Transverse colon (tissue), 4 donors: ENCODE measurements at places on chromosomes 1 and 21. TPM values are rescaled to one million over a fixed set of nuclear protein-coding genes. Genes with fewer than 3 reads are reported as not detected.

The RAB25 gene
- total RNA-seq = 140 TPM

The FCAMR gene
- 0.64 TPM for total RNA-seq

The AADACL4 gene
- not detected for total RNA-seq

The JAM2 gene
- 7.4 TPM for total RNA-seq

The CHODL gene
- total RNA-seq = not detected

The CAMSAP2 gene
- total RNA-seq = 12.5 TPM

The CFHR2 gene
- not detected for total RNA-seq

The ERVH48-1 gene
- total RNA-seq = not detected

The MROH7 gene
- total RNA-seq = 16.1 TPM

DNA sequence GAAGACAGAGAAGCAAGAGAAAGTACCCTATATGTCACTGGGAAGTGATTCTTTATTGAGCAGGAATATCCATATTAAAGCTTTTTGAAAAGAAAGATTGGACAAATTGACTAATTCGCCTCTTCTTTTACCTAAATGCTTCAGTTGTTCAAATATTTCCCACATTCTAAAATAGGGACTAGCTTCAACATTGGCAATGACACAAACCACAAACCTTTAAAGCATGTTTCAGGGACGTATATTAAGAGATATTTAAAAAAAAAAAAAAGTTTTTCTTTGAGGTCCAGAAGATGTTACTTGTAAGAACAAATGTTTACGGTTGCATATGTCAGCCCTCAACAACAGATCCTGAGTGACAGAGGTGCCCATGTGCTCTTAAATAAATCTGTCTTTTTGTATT lies 235.0 kb upstream of the NFIA start:
- no peak for DNase-seq

DNA sequence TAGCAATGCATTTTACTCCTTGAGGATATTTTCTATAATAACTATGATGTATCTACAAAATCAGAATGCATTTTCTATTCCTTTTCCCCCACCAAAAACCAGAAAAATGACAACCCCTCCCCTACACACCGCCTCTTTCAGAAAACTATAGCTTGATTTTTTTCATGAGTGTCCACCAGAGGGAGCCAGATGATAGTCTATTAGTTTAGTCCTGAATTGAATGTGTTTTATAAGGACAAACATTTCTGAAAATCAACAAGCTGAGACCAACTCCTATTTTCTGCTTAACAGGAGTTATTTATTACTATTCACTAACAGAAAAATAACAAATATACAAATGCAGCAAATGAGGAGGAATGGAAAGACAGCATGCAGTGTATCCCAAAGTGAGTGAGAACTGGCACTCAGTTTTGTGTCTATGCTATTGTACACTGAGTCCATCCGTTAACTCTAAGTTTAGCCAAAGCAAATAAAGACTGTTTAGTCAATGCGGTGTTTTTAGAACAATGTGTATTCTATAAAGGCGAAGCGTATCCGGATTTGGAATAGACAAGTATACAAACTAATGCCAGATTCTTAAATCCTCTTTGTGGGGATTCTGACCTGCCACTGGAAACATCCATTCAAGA lies 182.6 kb downstream of the VAV3 start:
- no peak for DNase-seq

GRCh38 chr21:27388825-27389224 lies 421.9 kb upstream of the ADAMTS5 start:
- DNase-seq = no peak

- peak; percentile 64 for DNase-seq
Observed at GRCh38 chr1:185488808-185489207, 171.8 kb upstream of the IVNS1ABP start.

- DNase-seq = no peak
Observed at GRCh38 chr1:54922921-54923421, 36.0 kb upstream of the DHCR24 start.

DNA sequence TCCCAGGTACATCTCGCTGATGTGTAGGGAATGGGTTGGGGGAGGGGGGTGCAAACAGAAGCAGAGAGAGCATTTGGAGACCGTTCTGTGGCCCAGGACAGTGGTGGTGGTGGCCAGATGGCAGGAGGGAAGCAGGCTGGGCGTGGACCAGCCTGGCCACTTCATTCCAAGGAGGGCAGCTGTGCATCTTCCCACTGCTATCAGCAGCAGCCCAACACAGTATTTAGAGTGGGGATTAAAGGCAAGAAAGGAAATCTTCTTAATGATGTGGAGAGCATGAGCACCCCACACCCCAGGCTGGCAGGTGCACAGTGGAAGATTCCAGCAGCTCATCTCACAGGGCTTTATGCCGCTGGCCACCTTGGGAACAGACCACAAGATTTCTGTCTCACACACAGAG lies 198.7 kb downstream of the NPHP4 start:
- no peak for DNase-seq

- DNase-seq = no peak
Observed at GRCh38 chr1:165854101-165854845, 26.9 kb downstream of the UCK2 start.

DNA sequence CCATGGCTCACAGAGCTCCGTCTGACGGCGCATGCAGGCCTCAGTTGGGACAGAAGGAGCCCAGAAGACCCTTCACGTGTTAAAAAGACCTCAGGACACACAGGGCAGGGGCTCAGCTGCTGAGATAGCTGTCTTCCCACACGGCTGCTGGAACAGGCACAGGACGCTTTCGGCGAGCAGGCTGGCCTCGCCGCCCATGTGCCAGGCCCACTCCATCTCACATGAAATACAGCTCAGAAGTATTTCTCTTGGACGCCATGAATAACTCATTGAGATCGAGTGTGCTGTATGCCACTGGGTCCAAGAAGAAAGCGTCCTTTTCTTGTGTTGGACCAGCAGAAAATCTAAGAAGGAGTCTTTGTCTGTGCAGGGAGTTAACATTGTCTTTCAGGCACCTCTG lies 69.6 kb downstream of the SIM2 start:
- no peak for DNase-seq

DNA sequence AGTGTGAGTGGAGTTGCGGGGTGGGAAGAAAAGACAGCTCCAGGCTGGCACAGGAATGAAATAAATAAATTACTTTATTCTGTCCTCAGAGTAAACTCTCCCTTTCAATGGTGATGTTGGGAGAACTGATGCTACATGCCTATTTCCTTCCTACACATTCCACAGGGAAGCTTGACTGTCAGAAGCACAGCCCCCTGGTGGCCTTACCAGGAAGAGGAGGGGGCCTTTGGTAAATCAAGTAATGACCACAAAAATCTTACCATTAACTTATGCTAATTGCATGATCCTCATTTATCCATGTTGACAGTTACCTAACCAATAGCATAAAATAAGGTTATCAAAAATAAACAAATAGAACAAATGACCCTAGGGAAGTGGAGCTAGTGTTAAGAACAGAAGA lies 605.0 kb upstream of the PKN2 start:
- no peak for DNase-seq

GRCh38 chr1:231969076-231969475 lies 342.5 kb downstream of the DISC1 start:
- DNase-seq = no peak

DNA sequence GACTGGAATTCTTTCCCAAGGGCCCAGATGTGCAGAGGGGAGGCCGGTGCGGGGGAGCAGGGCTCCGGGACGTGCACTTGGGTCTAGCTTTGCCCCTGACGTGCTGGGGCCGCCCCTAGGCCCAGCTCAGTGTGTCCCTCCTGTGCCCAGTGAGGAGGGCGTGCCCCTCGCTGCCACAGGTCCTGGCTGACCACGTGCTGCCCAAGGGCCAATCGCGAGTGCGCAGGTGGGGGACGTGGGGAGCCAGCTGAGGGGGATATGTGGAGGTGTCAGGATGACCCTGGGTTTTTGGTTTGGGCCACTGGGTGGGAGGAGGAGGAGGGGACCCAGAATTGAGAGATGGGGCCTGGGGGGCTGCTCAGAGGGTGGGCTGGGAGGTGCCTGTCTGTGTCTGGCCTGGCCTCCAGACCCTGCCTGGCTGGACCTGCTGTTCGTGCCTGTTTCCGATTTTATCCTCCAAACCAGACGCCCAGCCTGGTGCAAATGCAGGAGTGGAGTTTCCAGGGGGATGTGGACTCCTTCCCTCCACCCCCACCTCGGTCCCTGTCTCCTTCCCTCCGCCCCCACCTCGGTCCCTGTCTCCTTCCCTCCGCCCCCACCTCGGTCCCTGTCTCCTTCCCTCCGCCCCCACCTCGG lies 6.1 kb upstream of the RNF223 start:
- peak; percentile 67 for DNase-seq

DNA sequence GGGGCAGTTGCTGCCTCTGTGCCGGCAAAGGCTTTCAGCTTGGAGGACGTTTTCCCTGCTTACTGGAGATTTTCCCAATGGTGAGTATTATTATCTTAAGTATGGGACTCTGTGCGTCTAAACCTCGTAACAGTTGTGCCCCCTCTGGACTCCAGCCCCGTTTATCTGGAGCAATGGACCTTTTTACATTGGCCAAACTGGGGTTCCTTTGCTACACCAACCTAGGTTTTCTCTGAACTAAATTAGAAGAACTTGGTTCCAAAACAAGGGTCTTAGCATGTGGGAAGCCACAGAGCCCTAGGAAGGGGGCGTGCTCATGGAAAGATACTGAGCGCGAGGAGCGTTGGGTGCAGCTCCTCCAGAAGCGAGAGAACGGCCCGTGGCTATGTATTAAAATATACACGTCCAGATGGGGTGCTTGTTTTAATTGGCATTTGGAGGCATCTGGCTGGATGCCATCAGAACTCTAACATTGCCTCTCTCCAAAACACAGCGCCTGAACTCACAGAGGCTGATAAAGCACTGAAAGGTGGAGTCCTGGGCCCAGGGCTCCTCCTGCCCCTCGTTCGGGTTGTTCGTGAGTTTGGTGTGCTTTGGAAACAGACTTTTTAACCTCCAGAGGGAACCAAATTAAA lies 28.4 kb downstream of the POFUT2 start:
- no peak for DNase-seq

- DNase-seq = no peak
Observed at GRCh38 chr1:160560045-160560705, 19.1 kb downstream of the CD84 start.

DNA sequence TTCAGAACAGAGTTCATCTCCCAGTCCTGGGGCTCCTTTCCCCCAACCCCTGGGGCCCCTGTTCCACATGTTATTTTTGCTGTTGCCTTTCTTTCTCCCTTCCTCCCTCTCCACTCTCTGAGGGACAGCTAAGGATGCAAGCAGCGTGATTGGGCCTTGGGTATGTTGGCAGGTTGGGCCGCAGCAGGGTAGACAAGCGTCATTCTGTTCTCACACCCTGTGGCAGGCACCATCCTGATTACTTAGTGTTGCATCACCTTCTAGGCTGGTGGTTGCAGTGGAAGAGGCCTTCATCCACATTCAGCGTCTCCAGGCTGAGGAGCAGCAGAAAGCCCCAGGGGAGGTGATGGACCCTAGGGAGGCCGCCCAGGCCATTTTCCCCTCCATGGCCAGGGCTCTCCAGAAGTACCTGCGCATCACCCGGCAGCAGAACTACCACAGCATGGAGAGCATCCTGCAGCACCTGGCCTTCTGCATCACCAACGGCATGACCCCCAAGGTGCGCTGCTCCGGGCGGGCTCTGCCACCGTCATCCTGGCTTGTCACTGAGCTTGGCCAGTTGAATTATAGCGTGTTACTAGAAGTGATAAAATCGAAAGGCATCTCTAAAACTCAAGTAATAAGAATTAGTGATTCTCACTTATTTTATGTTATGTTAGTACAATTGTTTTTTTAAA lies 43.4 kb downstream of the VANGL1 start:
- DNase-seq = no peak

DNA sequence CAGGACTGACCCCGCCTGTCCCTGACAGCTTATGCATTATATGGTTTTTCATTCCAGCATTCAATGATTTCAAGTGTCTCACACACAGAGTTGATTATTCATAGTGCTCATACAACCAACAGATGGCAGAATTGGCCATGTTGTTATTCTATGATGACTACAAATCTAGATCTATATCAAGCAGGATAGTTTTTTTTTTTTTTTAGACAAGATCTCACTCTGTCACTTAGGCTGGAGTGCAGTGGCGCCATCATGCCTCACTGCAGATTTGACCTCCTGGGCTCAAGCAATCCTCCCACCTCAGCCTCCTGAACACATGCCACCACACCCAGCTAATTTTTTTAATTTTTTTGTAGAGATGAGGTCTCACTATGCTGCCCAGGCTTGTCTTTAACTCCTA lies 40.1 kb upstream of the LRRC8D start:
- DNase-seq = no peak

- DNase-seq = no peak
Observed at GRCh38 chr1:106584107-106584506, 472.4 kb upstream of the PRMT6 start.

DNA sequence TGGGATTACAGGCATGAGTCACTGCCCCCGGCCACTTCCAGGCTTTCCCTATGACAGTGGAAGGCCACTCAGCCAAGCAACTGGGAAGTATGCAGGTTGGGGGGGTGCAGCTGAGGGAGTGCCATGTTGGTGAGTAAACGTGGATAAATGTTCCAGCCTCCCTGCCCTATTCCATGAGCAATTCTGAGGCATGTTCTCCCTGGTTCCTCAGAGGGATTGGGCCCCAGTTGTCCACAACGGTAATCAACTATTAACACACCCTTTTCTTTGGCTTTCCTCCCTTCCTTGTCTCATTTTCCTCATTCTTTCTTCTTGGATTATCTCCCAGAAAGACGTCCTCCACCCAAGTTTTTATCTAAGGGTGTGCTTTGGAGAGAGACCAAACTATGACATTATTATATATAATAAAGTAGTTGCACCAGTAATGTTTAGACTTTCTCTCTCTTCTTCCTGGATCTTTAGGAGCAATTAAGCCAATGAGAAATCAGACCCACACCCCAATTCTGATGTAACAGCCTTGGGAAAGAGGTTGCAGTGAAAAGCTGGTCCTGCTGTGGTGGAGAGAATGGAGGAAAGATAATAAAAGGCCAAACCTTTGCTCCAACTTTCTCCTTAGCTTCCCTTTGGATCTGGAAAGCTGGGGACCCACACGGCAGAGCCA lies 6.8 kb upstream of the SLAMF9 start:
- DNase-seq = peak; percentile 89

DNA sequence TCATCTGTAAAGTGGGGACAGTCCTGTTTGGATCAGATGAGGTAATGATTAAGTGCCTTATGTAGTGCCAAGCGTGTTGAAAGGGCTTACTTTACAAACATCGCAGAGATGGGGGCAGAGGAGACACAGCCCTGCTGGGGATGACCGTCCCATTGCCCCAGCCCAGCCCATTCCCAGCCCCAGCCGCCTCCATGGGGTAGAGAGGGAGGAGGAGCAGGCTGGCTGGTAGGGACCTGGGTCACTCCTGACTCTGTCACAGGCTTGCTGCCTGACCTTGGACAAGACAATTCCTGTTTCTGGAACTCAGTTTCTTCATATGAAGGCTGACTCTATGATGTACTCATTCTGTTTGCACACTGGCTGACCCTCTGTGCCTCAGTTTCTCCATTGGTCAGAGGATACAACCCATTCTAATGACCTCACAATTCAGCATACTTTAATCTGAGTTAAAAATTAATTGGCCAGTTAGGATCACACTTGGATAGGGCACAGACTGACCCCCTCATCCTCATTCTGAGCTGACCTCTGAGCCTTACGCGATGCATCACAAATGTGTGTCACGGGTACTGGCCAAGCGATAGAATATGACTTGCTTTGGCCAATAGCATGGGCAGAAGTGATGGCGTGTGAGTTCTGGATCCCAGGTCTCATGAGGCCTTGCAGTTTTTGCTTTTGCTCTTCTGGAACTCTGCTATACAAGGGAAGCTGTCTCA lies 91.1 kb downstream of the PTPRU start:
- DNase-seq = no peak
